Activated naive CD4-positive, alpha-beta T cell treated with anti-CD3 and anti-CD28 coated beads, Interleukin-2, amount 10 ng/mL, durations not matched to agents 7 days and 5 days (primary cell): ENCODE measurements at places on chromosomes 16 and 17.

DNA sequence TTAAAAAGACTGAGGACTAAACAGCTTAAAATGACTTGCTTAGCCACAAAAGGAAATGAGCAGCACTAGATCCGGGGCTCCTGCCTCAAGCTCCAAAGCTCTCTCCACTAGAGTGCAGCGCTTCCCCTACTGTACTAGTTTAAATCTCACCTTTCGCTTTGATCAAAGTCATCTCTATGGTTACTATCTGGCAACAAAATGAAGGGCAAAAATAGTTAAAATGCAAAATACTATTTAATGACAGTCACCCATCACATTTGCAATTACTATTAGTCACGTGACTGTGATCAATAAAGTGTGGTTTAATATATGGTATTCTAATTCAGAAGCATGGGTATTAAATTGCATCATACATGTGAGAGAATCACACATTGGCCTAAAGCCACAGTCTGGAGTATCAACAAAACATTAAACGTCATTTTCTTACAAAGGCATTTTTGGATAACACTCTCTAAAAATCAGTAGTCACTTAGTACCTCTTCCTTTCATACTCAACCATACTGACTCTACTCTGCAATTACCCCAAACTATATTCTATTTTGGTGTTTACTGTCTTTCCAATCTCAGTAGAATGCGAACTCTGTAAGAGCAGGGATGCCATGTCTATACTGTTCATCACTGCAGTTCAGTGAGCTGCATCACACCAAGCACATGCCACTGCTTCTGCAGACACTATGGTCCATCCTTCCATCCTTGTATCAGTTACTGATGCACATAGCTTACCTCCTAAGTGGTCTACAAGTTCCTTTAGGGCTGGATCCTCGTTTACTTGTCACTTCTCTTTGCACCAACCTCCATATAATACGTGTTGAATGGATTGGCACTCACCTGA, 6.2 kb downstream of the PSMD12 start:
- DNase-seq = peak; percentile 70
- no peak overlapping the region for H3K4me3 ChIP-seq
- no peaks in the 10 kb centered on the region for H3K27me3 ChIP-seq
- peaks cover 52% of the 10 kb centered on the region for H3K36me3 ChIP-seq
- H3K27ac ChIP-seq = peak overlapping the region; percentile 59
- peaks cover 62% of the 10 kb centered on the region for H3K4me1 ChIP-seq

DNA sequence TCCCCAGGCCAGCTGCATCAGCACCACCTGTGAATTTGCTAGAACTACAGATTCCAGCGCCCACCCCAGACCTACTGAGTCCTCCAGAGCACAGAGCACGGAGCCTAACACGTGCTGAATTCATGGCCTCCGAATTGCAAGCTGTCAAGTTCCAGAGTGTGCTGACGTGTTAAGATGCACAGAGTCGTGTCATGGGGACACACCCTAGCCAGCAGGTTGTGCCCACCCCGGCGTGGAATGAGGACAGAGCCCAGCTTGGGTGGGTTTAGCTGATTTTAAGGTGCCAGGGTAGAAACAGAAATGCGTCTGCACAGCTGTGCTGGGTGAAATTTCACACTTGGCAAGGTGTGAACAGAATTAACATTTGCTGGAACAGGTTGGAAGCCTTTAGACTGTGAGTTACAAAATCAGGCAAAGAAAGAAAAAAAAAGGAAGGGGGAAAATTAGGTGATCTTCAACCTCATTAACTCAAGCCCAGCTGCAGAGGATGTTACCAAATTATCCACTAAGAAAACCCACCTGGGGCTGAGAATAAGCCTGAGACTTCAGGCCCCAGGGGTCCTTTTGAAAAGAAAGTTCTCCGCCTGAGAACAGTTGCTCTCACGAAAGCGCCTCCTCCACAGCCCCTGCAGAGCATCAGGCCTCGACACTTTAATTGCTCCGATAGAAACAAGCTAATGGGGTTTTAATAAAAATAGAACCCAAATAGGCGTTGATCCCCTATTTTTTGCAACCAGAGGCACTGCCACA, 27.1 kb downstream of the GINS3 start:
- DNase-seq = no peak
- H3K4me3 ChIP-seq = no peak overlapping the region
- no peaks in the 10 kb centered on the region for H3K4me1 ChIP-seq
- H3K27ac ChIP-seq = no peak overlapping the region
- peaks cover 11% of the 10 kb centered on the region for H3K27me3 ChIP-seq

GRCh38 chr17:73533781-73534180, 110.5 kb downstream of the SDK2 start:
- no peaks in the 10 kb centered on the region for H3K4me1 ChIP-seq
- no peaks in the 10 kb centered on the region for H3K36me3 ChIP-seq
- H3K27me3 ChIP-seq = peaks cover 3% of the 10 kb centered on the region
- H3K27ac ChIP-seq = no peak overlapping the region

- no peak for DNase-seq
- no peaks in the 10 kb centered on the region for H3K4me1 ChIP-seq
- H3K27ac ChIP-seq = no peak overlapping the region
- H3K36me3 ChIP-seq = peaks cover 13% of the 10 kb centered on the region
Observed at GRCh38 chr17:78432226-78433012, 54.0 kb downstream of the PGS1 start.

DNA sequence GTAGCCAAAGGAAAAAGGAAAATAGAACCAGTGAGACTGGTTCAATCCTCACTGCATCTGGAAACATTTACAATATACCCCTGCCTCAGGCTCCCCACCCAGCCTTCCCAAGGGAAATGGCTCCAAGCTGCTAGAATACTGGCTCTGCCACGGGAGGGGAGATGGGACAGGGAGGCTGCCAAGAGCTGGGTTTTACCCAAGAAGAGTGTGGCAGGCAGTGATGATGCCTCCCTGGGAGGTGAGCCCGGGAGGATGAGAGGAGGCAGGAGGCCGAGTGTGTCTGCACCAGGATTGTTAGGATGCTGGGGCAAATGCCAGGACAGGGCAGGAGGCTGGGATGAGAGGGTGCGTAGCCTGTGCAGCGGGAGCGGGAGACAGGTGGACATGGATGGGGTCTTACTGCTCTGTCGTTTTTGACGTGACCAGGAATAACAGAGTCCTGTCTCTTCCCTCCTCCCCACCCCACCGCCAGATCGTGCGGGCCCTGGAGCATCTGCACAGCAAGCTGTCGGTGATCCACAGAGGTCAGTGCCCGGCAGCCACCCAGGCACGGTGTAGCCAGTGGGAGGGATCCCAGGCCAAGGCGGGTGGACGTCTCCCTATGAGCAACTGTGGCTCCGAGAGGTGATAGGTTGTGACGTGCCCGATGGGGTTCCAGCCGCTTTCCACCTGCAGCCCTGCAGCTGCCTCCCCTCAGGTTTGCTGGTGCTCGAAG, 18.4 kb downstream of the MAP2K3 start:
- peaks cover 53% of the 10 kb centered on the region for H3K36me3 ChIP-seq
- DNase-seq = no peak
- H3K27ac ChIP-seq = peak overlapping the region; percentile 55
- H3K27me3 ChIP-seq = no peaks in the 10 kb centered on the region
